NCI-H146 (cell line): ENCODE measurements at places on chromosomes 16 and 17.

DNA sequence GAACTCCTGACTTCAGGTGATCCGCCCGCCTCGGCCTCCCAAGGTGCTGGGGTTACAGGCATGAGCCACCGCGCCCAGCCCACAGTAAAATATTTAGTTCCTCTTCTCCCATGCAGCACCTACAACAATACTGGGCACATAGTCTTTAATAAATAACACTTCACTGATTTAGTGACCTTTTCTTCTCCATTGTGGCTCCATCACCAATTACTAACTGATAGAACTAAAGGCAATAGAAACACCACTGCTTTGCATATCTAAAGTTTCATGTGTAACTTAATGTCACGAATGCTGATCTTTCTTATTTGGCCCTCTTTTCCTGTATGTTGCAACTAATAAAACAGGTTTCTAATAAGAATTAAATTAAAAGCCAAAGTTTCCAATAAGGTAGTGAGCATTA is 38.9 kb downstream of the TRIM37 start:
- DNase-seq = no peak

DNA sequence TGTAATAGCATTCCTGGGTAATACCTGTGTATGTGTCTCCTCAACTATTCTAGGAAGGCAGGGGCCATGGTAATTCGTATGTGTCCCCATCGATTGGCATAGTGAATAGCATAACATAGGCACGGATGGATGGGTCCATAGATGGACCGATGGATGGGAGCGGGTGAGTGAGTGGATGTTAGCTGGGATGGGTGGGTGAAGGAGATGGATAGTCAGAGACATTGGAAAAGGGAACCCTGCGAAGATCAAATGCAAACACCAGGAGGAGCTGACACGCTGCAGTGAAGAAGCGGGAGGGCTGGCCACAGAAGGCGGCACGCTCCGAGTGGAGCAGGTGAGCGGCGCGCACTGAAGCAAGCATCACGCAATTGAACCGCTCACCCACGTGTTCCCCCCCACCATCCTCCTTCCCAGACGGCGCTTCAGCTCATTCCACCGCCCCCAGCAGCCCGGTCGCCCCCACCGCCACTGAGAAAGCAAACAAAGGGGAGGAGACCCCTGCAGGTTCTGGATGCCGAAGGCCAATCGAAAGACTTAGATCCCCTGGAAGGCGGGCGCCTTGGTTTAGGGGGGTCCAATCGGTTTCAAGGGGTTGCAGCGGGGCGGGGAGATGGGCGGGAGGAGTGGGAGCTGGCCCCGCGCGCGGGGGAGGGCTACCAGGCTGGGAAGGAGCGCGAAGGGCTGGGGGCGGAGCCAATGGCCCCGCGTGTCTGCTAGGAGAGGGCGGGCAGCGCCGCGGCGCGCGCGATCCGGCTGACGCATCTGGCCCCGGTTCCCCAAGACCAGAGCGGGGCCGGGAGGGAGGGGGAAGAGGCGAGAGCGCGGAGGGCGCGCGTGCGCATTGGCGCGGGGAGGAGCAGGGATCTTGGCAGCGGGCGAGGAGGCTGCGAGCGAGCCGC is at the start of gene ARRB2:
Gene ARRB2, plus strand, starts transcription at position 839 of the 899 bp plus-strand sequence. CDS start 90 bp downstream, outside the sequence.
- DNase-seq = peak; percentile 99

GRCh38 chr17:44273607-44274006 is 5.7 kb upstream of the SLC4A1 start:
- DNase-seq = no peak

DNA sequence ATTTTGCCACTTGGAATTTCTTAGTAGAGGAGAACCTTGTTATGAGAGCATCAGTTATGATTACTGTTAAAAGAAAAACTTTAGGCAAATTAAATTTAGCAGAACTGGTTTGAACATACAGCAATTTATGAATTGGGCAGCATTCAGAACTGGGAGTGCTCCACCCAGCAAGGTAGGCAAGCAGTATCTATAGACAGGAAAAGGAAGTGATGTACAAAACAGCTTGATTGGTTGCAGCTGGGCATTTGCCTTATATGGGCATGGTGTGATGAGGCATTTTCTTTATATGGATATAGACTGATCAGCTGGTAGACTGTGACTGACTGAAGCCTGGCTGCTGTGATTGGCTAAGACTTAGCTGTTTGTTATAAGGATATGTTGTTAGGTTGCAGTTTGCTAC is 17.6 kb upstream of the CYLD start:
- no peak for DNase-seq

GRCh38 chr17:8153525-8153956 is 1.3 kb upstream of the PER1 start:
- DNase-seq = peak; percentile 62

- no peak for DNase-seq
These were observed 9.1 kb upstream of the DUXB start for GRCh38 chr16:75710344-75710743.

GRCh38 chr17:50439008-50439407 is 13.0 kb downstream of the ACSF2 start:
- no peak for DNase-seq

DNA sequence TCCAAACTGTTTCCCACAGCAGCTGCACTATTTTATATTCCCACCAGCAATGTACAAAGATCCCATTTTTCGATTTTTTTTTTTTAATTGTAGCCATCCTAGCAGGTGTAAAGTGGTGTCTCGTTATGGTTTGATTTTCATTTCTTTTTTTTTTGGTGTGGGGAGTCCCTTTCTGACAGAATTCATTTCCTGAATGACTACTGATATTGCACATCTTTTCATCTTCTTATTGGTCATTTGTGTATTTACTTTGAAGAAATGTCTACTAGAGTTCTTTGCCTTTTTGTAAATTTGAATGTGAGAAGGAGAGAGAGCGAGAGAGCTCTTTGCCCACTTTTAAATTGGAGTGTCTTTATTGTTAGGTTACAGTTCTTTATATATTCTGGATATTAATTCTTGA is 14.0 kb downstream of the CYB5B start:
- no peak for DNase-seq

- no peak for DNase-seq
These were observed 34.3 kb upstream of the LGALS9 start for GRCh38 chr17:27596566-27597187.

- DNase-seq = peak; percentile 42
These were observed at the start of gene HOXB2 for GRCh38 chr17:48545022-48545375. Gene HOXB2, minus strand, starts transcription at chr17:48545109. Its CDS starts 198 bp downstream, at chr17:48544911.

DNA sequence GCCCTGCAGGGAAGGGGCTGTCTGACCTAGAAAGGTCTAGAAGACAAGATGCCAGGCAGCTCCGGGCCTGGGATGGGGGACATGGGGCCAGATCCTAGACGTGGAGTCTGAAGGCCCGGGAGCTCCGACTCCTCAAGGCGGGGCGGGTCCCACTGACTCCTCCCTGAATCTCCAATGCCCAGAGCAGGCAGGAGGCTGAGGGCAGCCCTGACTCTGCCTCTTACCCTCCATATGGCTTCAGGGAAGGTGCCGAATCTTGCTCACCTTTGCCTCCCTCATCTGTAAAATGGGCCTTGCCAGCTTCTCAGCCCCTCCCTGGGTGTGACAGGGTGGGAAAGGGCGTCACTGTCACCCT is 14.8 kb downstream of the VASN start:
- no peak for DNase-seq

DNA sequence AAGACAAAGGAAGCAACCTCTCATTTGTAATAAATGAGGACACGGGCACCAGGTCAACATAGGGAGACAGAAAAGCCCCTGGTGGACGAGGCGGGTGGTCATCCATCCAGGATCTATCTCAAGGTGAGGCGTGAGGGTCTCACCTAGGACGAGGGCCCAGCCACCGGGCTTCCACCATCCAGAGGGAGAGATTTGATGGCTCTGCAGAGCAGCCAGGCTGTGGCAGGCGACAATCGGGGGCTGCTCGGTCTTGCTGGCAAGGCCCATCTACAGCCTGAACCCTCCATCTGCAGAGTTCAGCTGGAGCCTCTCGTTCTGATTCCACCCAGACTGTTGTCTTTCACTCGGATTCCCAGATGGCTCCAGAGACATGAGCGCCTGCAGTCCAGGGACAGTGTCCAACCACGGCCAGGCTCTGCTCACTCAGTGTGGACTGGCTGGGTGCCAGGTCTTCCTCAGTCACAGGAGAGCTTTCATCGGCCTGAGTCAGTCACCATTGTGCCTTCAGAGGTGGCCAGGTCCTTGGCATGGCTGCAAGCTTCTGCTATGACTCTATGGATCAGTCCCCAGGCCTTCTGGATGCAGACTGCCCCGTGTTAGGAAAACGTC is 5.9 kb downstream of the LITAFD start:
- DNase-seq = no peak

- no peak for DNase-seq
These were observed 10.4 kb upstream of the HOXB13 start for GRCh38 chr17:48738803-48739526.

GRCh38 chr17:11618861-11619566 is 20.7 kb downstream of the DNAH9 start:
- DNase-seq = no peak

- no peak for DNase-seq
These were observed 56.0 kb upstream of the FA2H start for GRCh38 chr16:74830648-74831047.

- peak; percentile 4 for DNase-seq
These were observed 1.2 kb downstream of the SIAH1 start for GRCh38 chr16:48383877-48384519.

GRCh38 chr16:59683709-59684108 is 949.6 kb upstream of the GOT2 start:
- no peak for DNase-seq

- DNase-seq = no peak
These were observed 67.1 kb downstream of the PRKCB start for GRCh38 chr16:23902748-23903414.

GRCh38 chr16:48361012-48361411 is 24.2 kb downstream of the SIAH1 start:
- DNase-seq = no peak

DNA sequence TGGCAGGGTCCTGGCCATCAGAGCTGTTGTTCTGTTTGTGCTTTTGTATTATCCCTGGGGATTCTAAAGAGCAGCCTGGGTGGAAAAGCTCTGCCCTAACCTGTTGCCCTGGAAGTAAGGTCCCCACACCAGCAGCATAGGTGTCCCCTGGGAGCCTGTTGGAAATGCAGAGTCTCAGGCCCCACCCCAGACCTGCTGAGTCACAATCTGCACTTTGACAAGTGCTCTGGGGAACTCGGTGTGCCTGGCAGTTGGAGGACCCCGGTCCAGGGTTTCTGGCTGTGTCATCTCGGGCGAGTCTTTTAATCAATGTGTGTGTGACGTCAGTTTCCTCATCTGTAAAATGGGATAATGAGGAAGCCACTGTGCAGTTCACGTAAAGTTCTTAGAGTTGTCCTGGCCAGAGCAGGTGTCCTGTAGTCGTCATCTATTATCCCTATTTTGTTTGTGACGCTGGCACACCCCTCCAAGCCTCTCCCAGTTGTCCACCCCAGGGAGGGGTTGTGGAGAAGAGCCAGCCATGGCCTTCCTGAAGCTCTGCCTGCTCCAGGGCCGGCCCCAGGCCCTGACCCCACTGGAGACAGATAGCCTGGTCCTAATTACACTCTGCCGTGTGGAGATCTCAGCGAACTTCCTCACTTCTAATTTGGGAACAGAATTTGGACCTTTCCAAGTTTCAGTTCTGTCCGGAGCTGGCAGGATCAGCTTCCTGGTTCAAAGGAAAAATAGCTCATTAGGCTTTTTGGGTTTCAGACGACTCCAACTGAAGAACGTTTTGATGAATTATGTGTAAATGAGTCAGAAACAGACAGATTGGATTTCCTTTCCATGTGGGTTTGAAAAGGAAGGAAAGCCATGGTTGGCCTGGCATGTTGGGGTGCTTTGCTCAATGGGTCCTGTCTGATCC is 295.7 kb upstream of the FOXF1 start:
- no peak for DNase-seq

GRCh38 chr16:70696952-70697593 is 11.2 kb upstream of the MTSS2 start:
- no peak for DNase-seq

GRCh38 chr17:50027172-50027880 is 28.6 kb upstream of the ITGA3 start:
- peak; percentile 32 for DNase-seq

- no peak for DNase-seq
These were observed 6.9 kb downstream of the CHD9 start for GRCh38 chr16:53061701-53062159.

DNA sequence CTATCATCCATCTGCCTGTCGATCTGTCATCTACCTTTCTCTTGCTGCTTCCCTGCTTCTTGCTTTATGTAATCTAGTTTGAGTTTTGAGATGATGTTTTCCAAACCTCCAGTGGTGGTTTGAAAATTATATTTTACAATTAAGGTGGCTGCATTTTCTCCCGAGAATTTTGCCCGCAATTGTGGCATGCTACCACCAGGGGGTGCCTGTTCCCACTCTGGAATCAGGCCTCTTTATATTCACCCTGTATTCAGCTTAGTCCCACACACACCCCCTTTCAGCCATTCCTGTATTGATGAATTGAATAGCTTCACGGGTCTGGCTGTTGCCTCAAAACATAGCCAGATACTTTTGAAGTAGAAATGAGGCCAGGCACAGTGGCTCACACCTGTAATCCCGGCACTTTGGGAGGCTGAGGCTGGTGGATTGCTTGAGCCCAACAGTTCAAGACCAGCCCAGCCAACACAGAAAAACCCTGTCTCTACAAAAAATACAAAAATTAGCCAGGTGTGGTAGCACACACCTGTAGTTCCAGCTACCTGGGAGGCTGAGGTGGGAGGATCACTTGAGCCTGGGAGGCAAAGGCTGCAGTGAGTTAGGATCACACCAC is 3.2 kb downstream of the PRSS22 start:
- DNase-seq = no peak

GRCh38 chr17:77560841-77561240 is 397.7 kb upstream of the TNRC6C start:
- DNase-seq = no peak

GRCh38 chr16:21598206-21598605 is 1.2 kb upstream of the METTL9 start:
- no peak for DNase-seq

- no peak for DNase-seq
These were observed 23.7 kb downstream of the GPR142 start for GRCh38 chr17:74390680-74391653.

DNA sequence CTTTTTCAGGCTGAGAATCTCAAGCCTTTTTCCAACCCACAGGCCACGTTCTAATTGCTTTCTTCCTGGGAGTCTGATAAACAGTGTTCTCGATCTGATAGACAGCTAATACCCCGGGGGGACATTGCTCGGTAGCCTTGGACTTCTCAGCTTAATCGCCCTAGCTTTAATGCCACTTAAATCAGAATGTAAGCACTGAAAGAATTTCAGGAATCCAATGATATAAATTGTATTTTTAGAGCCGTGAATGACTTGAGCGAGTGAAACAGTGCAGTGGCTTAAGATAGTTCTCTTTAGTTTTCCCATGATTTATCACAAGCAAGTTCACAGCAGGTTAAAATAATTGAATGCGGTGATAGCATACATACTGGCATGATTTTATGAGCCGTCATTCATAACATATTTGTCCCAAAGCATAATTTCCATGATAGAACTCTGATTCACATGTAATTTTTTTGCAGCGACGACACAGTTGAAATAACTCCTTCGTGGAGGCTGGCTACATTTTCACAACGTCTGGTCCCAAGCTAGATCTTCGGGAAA is 116.1 kb upstream of the MYOCD start:
- no peak for DNase-seq
